ENCODE measurements at places on chromosomes 5 and 9.

DNA sequence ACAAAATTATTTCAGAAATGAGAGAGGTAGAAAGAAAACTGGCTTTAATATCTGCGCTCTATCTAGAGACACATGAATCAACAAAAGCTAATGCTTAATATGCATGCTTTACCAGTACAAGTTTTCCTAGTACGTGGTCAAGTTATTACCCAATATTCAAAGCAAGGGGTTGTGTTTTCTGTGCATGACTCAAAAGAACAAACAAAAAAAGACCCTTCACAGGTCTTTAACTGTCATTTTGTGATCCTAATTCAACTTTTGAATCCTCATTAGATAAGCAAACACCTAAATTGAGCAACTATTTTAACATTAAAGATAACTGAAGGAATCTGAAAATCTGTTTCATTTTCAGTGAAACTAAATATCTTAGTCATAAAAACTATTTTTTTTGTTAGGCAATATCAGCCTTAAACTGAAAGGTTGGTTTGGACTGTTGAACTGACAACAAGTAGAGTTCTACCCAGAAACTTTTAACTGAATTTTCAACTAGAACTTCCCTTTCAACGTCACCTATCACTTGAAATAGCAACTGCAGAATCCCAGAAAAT is 12.5 kb downstream of the ST8SIA4 start:
- DNase-seq: no peak

DNA sequence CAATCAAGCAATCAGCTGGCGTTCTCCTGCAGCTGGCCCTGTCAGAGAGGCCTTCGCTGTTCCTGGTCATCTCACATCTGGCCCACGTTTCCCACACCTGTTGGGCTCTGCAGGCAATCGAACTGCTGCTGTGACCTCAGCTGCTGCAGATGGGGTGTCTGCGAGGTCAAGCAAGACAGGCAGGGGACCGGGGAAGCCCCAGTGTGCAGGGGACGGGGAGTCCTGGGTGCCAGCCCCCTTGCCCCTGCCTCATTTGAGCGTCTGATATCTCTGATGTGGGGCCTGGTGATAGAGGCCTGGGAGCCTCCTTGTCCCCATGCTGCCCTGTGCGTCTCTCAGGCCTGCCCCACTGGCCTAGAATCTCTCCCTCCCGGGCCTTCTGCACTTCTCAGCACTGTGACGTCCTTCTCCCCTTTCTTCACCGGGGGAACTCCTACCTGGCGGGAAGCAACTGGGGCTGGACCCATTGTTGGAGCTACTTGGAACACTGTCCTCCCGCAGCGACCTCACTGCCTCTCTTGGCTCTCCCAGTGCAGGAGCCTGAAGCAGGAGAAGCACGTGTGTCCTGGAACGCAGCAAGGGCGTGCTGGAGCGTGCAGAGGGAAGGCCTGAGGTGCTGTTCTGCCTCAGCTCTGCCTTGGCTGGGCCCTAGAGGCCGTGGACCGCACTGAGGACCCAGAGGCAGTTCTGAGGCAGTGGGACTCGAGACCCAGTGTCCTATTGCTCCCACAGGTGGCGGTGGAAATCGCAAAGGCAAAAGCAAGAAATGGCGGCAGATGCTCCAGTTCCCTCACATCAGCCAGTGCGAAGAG is 3.9 kb downstream of the GRK6 start:
- DNase-seq: no peak

DNA sequence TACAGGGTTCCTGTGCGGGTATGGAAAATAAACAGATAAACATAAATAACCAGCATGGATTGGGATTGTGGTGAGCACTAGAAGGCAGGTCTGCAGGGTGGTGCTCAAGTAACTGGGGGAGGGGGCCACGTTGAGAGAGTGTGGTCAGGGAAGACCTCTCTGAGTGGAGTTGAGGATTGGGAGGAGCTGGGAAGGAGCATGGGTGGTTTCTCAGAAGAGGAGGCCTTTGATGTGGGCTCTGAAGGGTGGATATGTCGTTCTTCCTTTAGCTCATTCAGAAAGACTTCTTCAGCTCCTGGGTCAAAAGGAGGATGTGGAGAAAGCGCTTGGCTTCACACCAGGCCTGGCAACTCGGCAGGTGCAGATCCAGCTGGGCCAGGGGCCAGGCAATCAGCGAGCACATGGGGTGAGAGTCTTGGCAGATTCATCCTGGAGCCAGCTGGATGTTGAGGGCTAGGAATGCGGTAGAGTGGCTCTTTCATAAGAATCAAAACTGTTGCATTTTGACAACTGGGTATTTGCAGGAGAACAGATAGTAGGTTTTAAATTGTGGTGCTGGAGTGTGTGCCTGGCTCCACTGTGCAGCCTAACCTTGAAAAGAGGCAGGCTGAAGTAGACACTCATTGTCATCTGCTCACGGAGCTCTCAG is 71.7 kb downstream of the PCSK5 start:
- no peak for DNase-seq

DNA sequence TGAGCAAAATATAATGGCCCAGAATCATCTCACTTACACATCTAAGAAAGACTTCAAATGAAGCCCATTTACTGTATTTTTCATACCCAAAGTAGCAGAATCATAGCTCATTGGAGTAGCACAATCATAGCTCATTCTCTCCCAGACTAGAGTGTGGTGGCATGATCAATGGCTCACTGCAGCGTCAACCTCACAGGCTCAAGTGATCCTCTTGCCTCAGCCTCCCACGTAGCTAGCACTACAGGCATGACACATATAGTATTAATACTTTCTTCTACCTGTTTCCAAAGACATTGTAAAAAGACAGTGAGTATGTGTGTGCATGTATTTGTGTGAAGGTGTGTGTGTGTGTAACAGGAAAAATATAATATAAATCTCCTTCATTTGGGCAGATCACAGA is 1247.9 kb upstream of the ACO1 start:
- no peak for DNase-seq

DNA sequence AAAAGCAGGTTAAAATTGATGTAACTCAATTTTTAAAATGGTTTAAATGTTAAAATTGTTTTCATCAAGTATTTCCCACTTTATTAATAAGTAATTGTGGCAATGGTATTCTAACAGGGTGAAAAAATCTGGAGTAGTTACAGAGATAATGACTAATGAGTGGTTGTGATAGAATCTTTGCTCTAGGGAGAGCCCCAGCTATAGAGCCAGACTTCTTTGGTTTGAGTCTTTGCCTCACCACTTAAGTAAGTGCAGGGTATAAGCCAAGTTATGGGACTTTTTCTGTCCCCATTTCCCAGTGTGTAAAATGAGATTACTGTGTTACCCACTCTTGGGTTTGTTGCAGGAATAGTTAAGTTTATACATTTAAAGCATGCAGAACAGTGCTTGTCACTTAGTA is 158.1 kb downstream of the FER start:
- no peak for DNase-seq

GRCh38 chr5:78295035-78295961 is 800 bp upstream of the AP3B1 start:
- DNase-seq: no peak

GRCh38 chr5:93072831-93073459 is 508.1 kb downstream of the NR2F1-AS1 start:
- no peak for DNase-seq

DNA sequence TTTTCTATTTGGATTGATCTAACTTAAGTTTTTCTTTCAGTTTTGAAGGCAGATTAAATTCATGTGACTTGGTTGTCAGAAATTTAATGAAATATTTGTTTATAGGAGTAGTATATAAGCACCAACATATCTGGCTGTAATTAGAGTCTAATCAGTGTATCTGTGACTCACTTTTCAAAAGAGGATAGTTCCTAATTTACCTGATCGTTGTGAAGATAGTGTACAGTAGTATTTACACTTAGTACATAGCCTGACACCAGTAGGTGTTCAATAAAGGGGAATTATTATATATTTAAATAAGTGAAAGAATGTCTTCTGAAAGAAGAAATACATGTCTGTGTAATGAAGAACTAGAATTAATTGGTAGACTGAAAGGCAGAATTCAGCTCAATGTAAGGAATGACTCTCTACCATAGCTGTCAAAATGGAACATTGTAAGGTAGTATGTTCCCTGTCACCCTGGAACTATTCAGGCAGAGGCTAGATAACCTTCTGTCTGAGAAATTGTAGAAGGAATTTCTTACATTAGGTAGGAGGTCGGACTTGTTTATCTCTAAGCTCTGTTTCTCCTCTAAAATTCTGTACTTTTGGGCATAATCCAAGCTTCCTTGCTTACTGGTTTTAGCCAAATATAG is 8.6 kb downstream of the TGFBR1 start:
- no peak for DNase-seq

GRCh38 chr5:8333977-8334376 is 465.0 kb downstream of the MTRR start:
- DNase-seq: no peak

- DNase-seq: no peak
These were observed 503.3 kb downstream of the PRR16 start for GRCh38 chr5:120967366-120967765.

DNA sequence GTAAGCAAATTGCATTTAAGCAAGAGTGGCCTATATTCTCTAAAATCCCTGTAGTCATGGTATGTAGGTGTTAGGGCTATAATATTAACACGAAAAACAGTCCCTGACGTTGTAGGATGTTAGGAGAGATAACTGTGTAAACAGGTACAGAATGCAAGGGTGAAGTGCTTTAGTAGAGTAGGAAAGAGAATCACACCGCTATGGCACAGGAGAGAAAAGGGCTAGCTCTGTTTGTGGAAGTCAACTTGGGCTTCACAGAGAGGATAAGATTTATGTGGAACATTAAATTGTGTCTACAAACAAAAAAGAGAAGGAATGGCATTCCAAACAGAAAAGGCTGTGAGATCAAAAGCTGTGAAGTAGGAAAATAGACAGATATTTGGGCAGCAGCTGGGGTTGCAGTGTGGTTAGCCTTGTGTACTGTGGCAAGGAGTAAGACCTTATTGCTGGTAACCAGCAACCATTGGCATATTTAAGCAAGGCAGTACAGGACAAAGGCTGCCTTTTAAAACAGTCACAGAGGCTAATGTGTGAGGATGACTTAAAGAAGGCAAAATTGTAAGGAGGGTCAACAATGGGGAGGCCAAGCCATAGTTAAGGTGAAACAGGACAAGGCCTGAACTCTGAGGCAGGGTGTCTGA is 337.5 kb upstream of the ADAMTSL1 start:
- no peak for DNase-seq

DNA sequence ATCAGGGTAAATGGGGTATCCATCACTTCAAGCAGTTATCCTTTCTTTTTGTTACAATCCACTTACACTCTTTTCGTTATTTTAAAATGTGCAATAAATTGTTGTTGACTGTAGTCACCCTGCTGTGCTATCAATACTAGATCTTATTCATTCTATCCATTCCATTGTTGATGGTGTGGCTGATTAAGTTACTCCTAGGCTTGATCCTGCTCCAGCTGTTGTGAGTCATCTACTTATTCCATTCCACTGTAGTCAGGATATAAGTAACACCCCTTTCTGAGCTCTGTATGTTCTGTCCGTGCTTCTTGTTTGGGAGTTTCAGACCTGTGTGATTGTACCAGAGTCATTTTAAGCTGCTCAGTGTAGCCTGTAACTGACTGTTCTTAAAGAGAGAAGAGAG is 122.5 kb upstream of the RUSC2 start:
- DNase-seq: no peak

GRCh38 chr5:17154211-17154996 is 63.0 kb upstream of the BASP1 start:
- no peak for DNase-seq

- no peak for DNase-seq
These were observed 194.2 kb downstream of the GAPVD1 start for GRCh38 chr9:125455876-125456275.

GRCh38 chr9:131961496-131961880 is 118.2 kb downstream of the MED27 start:
- no peak for DNase-seq

GRCh38 chr5:58901271-58901670 is 318.4 kb downstream of the RAB3C start:
- DNase-seq: no peak

GRCh38 chr9:79568337-79569101 is 3.2 kb upstream of the TLE4 start:
- DNase-seq: no peak

Measured in SK-N-MC (cell line).